ENCODE measurements at places on chromosomes 6 and 20.

GRCh38 chr6:119179842-119180241 lies 101.4 kb upstream of the FAM184A start:
- peaks cover 3% of the 10 kb centered on the region for H3K36me3 ChIP-seq
- H3K4me1 ChIP-seq: peaks cover 6% of the 10 kb centered on the region
- H3K4me3 ChIP-seq: no peak overlapping the region
- no peaks in the 10 kb centered on the region for H3K27me3 ChIP-seq
- H3K27ac ChIP-seq: no peak overlapping the region
- DNase-seq: no peak

DNA sequence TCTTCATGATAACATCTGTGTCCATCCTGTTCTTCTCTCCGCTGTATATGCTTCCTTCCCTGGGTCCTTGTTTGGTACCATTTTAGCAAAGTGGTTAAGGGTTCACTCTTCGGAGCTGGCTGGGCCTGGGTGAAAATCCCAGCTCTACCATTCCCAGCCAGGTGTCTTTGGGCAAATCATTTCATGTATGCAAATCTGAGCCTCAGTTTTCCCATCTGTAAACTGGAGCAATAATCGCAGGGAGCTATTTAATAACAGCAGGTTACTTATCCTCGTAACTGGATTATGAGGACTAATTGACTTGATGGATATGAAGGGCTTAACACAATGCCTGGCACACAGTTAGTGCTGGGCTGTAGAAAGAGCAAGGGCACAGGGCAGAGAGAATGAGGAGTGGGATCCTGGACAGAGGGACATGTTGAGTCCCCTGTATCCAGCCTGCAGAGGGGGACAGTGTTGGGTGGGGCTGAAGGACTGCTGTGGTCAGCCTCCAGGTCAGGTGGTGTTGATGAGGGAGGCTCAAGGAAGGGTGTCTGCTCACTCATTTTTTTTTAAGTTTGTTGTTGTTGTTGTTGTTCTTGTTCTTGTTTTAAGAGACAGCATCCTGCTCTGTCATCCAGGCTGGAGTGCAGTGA lies 44.3 kb upstream of the FAM83D start:
- H3K27ac ChIP-seq: no peak overlapping the region
- no peak for DNase-seq
- no peaks in the 10 kb centered on the region for H3K27me3 ChIP-seq
- peaks cover 9% of the 10 kb centered on the region for H3K36me3 ChIP-seq
- peaks cover 47% of the 10 kb centered on the region for H3K4me1 ChIP-seq

DNA sequence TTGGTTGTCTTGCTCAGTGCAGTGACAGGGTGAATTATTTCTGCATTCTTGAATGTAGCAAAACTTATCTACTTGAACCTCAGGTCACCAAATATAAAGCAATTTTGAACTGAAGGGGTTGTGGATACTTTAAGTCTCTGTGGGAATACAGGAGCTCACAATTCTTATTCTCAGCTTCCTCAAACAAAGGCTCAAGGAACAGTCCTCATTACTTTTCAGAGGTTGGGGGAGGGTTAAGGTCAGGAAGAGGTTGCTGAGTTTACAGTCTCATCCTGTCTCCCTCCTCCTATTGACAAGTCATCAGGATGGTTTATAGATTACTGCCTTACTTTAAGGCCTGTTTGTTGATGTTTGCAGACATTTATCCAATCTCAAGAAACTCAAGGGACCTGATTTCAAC lies 143.6 kb upstream of the SPACA1 start:
- no peaks in the 10 kb centered on the region for H3K27me3 ChIP-seq
- H3K4me3 ChIP-seq: no peak overlapping the region
- no peak overlapping the region for H3K27ac ChIP-seq
- no peak for DNase-seq
- H3K4me1 ChIP-seq: peaks cover 18% of the 10 kb centered on the region

DNA sequence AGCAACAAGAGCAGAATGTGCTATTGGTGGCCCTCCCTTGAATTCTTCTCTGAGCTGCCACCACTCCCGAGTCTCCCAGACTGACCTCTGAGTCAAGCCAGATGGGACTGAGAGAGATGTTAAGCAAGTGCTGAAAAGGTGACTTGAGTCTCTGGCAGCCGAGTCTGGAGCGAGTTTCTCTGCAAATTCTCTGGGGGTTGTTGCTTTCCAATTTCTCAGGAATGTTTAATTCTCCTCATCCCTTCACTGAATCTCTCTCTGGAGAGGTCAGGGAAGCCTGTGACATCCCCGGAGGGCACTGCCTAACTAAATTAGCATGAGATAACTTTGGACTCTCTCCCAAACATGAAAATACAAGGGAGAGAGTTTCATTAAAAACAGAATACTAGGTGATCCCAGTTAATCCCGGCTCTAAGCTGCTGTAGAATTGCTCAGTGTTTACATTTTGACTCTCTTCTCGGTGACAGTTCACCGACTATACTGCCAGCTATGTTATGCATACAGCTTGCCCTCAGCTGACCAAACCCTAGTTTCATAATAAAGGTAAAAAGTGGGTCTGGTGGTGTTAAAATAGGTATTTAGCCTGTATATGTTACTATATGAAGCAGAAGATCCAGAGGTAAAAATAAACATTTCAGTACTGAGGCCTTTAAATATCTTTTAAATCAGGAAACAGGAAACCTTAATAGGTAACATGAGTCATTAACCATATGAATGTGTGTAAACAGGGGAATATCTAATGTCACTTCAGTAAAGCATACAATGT lies 157.9 kb downstream of the FOXC1 start:
- no peak overlapping the region for H3K27ac ChIP-seq
- peaks cover 4% of the 10 kb centered on the region for H3K27me3 ChIP-seq
- DNase-seq: no peak
- no peaks in the 10 kb centered on the region for H3K36me3 ChIP-seq
- peaks cover 18% of the 10 kb centered on the region for H3K4me1 ChIP-seq
- H3K4me3 ChIP-seq: no peak overlapping the region

- no peak overlapping the region for H3K4me3 ChIP-seq
- no peak overlapping the region for H3K27ac ChIP-seq
- no peak for DNase-seq
- no peaks in the 10 kb centered on the region for H3K27me3 ChIP-seq
These were observed 11.0 kb downstream of the UTRN start for GRCh38 chr6:144295981-144296767.

GRCh38 chr6:157516319-157517026 lies 135.5 kb downstream of the ZDHHC14 start:
- H3K4me1 ChIP-seq: no peaks in the 10 kb centered on the region
- no peak overlapping the region for H3K4me3 ChIP-seq
- DNase-seq: no peak
- H3K27me3 ChIP-seq: no peaks in the 10 kb centered on the region
- H3K27ac ChIP-seq: no peak overlapping the region

Measured in T-cell (primary cell).